ENCODE measurements at places on chromosomes 5 and 9.

- H3K27ac ChIP-seq: no peak overlapping the region
- no peak overlapping the region for H3K4me3 ChIP-seq
- no peaks in the 10 kb centered on the region for H3K36me3 ChIP-seq
- DNase-seq: no peak
Measured at GRCh38 chr5:112685931-112686330, 51.8 kb upstream of the APC start.

GRCh38 chr5:98954392-98955028, 25.7 kb upstream of the CHD1 start:
- H3K36me3 ChIP-seq: no peaks in the 10 kb centered on the region
- no peaks in the 10 kb centered on the region for H3K4me1 ChIP-seq
- no peak overlapping the region for H3K4me3 ChIP-seq
- no peaks in the 10 kb centered on the region for H3K27me3 ChIP-seq
- no peak overlapping the region for H3K27ac ChIP-seq
- no peak for DNase-seq

DNA sequence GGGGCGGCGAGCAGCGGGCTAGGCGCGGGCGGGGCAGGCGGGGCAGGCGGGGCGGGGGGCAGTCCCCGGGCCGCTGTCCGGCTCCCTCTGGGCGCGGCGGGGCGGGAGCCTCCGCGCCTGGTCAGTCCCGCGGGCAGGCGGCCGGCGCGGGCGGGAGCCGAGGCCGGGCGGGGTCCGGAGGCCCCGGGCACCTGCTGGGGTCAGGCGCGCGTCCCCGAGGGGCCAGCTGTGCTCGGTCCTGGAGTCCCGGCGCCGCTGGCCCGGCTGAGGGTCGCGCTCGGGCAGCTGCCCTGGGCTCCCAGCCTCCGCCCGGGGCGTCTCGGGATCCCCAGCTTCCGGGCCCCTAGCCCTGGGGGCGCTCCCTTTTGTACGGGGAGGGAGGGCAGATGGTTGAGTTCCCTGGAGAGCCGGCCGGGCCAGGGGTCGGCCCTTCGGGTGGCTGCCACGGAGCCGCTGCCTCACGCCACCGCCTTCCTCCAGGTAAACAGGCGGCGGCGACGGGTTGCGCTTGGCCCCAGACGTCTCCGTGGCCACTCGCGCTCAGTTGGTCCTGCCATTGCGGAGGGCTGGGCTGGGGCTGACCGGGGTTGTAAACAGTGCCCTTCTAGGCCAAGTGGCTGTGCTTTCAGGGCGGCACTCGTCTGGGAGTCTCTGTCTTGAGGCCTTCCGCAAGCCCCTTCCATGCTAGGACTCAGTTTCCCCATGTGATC, 473 bp downstream of the ZBTB34 start:
- DNase-seq: no peak
- H3K27ac ChIP-seq: peak overlapping the region; percentile 96
- peaks cover 37% of the 10 kb centered on the region for H3K4me1 ChIP-seq
- peaks cover 5% of the 10 kb centered on the region for H3K36me3 ChIP-seq

GRCh38 chr5:54725391-54726280, 208.1 kb downstream of the SNX18 start:
- H3K27ac ChIP-seq: no peak overlapping the region
- no peaks in the 10 kb centered on the region for H3K36me3 ChIP-seq
- H3K4me3 ChIP-seq: no peak overlapping the region
- H3K4me1 ChIP-seq: no peaks in the 10 kb centered on the region
- no peak for DNase-seq

GRCh38 chr9:16419124-16419523, 451.3 kb downstream of the BNC2 start:
- no peaks in the 10 kb centered on the region for H3K27me3 ChIP-seq
- no peak overlapping the region for H3K4me3 ChIP-seq
- H3K27ac ChIP-seq: no peak overlapping the region
- H3K36me3 ChIP-seq: no peaks in the 10 kb centered on the region
- DNase-seq: no peak
- H3K4me1 ChIP-seq: peaks cover 33% of the 10 kb centered on the region

DNA sequence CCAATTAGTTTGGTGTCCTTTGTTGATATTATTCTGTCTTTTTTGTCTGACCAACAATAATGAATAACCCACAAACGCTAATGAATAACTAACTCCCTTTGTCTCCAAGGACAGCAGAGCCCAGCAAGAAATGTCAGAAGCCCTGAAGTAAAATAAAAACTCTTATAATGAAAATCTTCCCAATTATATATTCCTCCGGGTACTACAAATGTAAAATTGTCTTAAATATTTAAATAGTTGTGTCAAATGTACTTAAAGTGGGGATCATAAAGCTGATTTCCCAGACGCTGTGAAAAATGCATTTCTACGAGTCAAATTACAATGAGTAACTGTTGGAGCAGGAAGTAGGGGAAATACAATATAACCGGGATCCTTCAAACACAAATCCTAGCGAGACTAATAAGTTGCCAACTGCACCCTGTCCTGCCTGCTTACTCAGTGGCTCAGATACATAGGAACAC, 22.3 kb downstream of the GLIS3 start:
- no peak for DNase-seq
- no peaks in the 10 kb centered on the region for H3K36me3 ChIP-seq
- H3K27me3 ChIP-seq: no peaks in the 10 kb centered on the region
- H3K4me1 ChIP-seq: no peaks in the 10 kb centered on the region
- no peak overlapping the region for H3K27ac ChIP-seq

- DNase-seq: no peak
- no peaks in the 10 kb centered on the region for H3K4me1 ChIP-seq
- no peak overlapping the region for H3K27ac ChIP-seq
- H3K4me3 ChIP-seq: no peak overlapping the region
- no peaks in the 10 kb centered on the region for H3K36me3 ChIP-seq
- no peaks in the 10 kb centered on the region for H3K27me3 ChIP-seq
Measured at GRCh38 chr9:28365020-28365640, 791.8 kb upstream of the C9orf72 start.

GRCh38 chr5:143117821-143118220, 285.7 kb downstream of the NR3C1 start:
- H3K36me3 ChIP-seq: no peaks in the 10 kb centered on the region
- no peaks in the 10 kb centered on the region for H3K4me1 ChIP-seq
- no peaks in the 10 kb centered on the region for H3K27me3 ChIP-seq
- no peak overlapping the region for H3K27ac ChIP-seq
- H3K4me3 ChIP-seq: no peak overlapping the region
- no peak for DNase-seq

GRCh38 chr9:124040935-124041816, 29.6 kb downstream of the LHX2 start:
- no peak overlapping the region for H3K4me3 ChIP-seq
- DNase-seq: no peak
- peaks cover 22% of the 10 kb centered on the region for H3K4me1 ChIP-seq
- H3K27ac ChIP-seq: no peak overlapping the region
- no peaks in the 10 kb centered on the region for H3K36me3 ChIP-seq

- H3K36me3 ChIP-seq: no peaks in the 10 kb centered on the region
- DNase-seq: no peak
- H3K4me3 ChIP-seq: no peak overlapping the region
- H3K4me1 ChIP-seq: no peaks in the 10 kb centered on the region
- H3K27me3 ChIP-seq: no peaks in the 10 kb centered on the region
Measured at GRCh38 chr9:109191746-109192145, 24.7 kb upstream of the FRRS1L start.

DNA sequence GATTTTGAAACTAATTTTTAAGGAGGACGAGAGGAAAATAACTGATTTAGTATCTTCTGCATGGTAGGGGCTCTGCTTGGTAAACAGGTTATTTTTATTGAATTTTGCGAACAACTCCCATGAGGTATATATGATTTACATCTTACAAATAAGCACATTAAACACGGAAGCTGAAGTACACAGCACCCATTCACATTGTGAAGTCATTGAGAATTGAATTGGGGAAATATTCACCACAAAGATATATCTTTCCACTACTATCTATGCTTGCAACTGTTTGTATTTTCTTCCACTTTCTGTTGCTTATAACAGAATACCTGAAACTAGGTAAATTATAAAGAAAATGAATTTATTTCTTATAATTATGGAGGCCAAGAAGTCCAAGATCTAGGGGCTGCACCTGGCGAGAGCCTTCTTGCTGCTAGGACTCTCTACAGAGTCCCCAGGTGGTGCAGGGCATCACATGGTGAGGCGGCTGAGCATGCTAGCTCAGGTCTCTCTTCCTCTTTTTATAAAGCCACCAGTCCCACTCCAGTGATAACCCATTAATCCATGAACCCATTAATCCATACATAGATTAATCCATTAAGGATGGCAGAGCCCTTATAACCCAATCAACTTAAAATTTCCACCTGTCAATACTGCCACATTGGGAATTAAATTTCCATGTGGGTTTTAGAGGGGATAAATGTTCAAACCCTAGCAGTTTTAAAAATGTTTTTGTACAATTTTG, 79.0 kb upstream of the ZNF608 start:
- H3K36me3 ChIP-seq: no peaks in the 10 kb centered on the region
- no peaks in the 10 kb centered on the region for H3K27me3 ChIP-seq
- no peak for DNase-seq
- H3K27ac ChIP-seq: no peak overlapping the region
- H3K4me1 ChIP-seq: no peaks in the 10 kb centered on the region

DNA sequence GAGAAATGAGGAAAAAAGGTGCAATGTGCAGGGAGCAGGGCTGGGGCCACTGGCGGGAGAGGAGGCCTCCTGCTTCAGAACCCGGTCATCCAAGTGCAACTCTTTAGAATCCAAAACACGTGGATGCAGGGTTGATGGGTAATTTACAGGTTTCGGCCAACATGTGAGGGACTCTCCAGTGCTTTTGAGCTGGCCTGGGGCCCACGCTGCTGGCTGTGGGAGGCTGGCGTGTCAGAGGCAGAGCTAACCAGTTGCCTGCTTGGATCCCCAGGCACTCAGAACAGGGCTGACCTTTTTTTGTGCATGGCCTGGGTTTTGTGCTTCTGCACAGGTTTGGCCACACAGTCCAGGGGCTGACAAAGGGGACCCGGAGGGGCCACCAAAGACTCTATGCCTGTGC, 61.6 kb downstream of the GADD45G start:
- no peak overlapping the region for H3K27ac ChIP-seq
- H3K27me3 ChIP-seq: no peaks in the 10 kb centered on the region
- H3K36me3 ChIP-seq: no peaks in the 10 kb centered on the region
- DNase-seq: no peak
- H3K4me3 ChIP-seq: no peak overlapping the region

DNA sequence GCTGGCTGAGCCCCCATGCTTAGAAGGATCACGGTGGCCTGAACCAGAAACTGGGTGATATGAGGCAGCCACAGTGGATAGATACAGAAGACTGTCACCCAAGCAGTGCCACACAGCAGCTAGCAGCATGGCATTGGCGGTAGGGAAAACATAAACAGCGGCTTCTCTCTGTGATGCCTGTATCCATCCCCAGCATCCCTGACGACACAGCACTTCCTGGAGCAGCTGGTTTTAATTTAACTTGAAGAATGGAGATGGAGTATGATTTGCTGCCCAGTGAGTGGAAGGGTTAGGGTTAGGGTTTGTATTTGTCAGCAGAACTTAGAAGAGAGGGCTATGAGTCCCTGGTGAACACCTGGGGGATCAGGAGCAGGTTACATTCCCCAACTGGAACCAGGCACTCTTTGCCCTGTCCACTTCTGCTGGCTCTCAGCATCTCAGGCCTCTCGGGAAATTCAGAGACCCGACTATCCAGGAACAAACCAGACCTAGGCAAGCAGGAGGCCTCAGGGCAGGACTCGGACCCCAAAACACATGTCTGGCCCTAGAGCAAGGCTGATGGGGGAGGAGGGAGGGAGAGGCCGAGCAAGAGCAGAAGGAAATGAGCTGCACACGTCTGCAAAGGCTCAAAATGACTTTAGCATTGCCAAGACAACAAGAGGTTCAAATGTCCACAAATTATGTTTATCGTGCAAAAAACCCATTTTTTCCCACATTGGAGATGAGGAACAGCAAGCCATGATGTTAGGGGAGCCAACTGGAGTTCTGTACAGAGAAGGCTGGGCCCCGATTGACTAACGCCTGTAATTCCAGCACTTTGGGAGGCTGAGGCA, 6.5 kb upstream of the GGTA1 start:
- DNase-seq: no peak
- no peaks in the 10 kb centered on the region for H3K4me1 ChIP-seq
- H3K4me3 ChIP-seq: no peak overlapping the region

- DNase-seq: no peak
- H3K36me3 ChIP-seq: no peaks in the 10 kb centered on the region
- no peak overlapping the region for H3K4me3 ChIP-seq
Measured at GRCh38 chr5:15798006-15798405, 298.0 kb downstream of the FBXL7 start.
